ENCODE measurements at places on chromosomes 4 and X. TPM values are rescaled to one million over a fixed set of nuclear protein-coding genes. Genes with fewer than 3 reads are reported as not detected.

Gene ADGRG2
- total RNA-seq, result 5.0 TPM

Gene DIPK2B
- 4.0 TPM for total RNA-seq

Gene HMX1
- total RNA-seq, result 4.2 TPM

Gene CHRDL1
- total RNA-seq, result 3.4 TPM

Gene TRIM75
- 0.81 TPM for total RNA-seq

- DNase-seq, result no peak
Measured at GRCh38 chr4:63211776-63212479, 1197.3 kb downstream of the TECRL start.

DNA sequence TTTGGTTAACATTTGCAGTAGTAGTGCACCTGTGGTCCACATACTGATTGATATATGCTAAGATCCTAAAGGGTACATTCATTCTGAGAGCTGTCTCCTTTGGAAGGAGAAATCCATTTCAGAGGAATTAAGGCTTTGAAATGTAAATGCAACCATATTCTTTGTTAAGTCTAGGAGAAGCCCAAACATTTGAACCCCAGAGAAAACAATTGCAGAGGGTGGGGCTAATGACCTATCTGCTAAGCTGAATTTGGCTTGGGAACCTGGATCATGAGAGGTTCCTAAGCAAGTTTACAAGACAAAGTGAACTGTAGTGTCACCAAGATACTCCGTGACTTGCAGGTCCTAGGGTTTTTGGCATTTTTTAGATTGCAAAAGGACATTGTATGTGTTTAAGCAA lies 41.2 kb downstream of the LAS1L start:
- no peak for DNase-seq

DNA sequence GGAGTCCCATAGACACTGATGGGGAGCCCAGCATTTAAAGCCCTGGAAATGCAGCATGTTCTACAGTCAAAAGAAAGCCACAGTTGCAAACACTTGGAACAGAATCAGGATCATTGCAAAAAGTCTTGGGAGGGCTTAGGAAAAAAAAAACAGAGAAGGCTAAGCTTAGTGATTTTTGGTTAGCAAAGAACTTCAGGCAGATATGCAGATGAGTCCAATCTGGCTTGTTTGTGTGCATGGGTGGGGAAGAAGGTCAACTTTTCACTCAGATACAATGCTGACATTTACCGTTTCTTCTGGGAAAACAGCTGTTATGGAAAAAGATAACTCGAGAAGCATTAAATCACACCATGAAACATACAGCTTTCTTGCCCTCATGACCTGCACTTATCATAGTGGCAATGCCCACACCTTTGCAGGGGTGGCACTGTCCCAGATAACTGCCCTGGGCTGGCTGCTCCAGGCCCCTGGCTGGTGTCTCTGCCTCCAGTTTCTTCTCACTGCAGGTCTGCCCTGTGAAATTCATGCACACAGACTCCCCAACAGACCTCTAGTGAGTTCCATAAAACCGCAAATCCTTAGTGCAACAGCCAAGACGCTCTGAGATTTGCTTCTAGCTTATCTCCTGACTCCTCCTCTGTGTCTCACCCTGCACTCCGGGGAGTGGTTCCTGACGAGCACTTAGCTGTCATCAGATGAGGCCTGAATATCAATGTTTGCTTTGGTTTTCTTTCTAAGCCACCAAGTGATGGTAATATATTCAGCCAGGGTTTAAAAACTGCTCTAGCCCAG lies 99.2 kb downstream of the DRD5 start:
- peak; percentile 16 for DNase-seq

Measured in testis (tissue), 5 donors.